ENCODE measurements at places on chromosomes 3 and 15. TPM values are rescaled to one million over a fixed set of nuclear protein-coding genes. Genes with fewer than 3 reads are reported as not detected.

GRCh38 chr3:181699171-181699903 is 12.4 kb upstream of the SOX2 start:
- DNase-seq: no peak

DNA sequence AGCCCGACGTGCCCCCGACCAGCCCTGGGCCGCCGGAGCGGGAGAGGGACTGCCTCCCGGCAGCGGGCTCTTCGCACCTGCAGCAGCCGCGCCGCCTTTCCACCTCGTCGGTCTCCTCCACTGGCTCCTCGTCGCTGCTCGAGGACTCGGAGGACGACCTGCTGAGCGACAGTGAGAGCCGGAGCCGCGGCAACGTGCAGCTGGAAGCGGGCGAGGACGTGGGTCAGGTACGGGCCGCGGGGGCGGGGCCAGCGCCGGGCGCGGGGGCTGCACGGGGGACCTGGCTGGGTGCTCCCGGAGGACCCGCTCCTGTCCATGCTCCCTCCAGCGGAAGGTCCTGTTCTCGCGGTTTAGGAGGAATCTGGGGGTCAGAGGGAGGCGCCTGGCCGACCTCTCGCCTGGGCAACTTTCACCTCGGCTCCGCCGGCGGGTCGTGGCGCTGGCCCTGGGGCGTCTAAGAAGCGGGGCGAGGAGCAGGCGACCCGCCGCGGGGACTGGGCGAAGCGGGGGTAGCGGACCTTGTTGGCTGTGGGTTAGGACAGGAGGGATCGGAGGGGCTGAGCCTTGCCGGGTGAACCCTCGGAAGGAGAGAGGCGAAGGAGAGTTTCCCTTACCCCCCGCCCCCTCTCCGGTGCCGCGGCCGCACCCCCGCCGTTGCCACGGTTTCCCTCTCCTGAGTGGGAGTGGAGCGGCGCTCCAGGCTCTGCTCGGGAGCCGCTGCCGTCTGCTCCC is 682 bp downstream of the ITPKA start:
- no peak for DNase-seq

KCNH8 gene
- 2.1 TPM for total RNA-seq

GRCh38 chr15:80419546-80419945 is 15.4 kb downstream of the ARNT2 start:
- no peak for DNase-seq

CHRM5 gene
- not detected for total RNA-seq

- DNase-seq: no peak
These were observed 394.1 kb downstream of the OCA2 start for GRCh38 chr15:27705056-27705455.

- DNase-seq: no peak
These were observed 20.1 kb downstream of the MAPKAPK3 start for GRCh38 chr3:50637011-50637410.

- no peak for DNase-seq
These were observed 3.7 kb downstream of the SLC6A20 start for GRCh38 chr3:45792516-45793172.

DNA sequence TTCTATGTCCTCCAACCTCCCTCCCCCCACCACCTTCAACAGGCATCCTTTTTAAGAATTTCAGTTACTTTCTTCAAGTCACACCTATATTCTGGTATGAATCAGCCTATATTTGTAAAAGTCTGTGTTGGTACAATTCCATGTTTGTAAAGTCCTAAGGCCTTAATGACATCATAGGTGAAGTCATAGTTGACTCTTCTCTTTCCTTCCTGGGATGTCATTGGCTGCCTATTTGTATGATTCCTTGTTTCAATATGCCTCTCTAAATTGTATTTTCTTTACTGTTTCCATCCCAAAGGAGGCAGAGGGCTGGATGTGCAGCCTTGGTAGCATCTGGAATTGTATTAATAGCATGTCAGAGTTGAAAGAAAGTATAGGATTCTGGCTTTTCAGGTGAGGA is 56.5 kb downstream of the ADAMTSL3 start:
- no peak for DNase-seq

GOLGA8B gene
- 245 TPM for total RNA-seq

DNA sequence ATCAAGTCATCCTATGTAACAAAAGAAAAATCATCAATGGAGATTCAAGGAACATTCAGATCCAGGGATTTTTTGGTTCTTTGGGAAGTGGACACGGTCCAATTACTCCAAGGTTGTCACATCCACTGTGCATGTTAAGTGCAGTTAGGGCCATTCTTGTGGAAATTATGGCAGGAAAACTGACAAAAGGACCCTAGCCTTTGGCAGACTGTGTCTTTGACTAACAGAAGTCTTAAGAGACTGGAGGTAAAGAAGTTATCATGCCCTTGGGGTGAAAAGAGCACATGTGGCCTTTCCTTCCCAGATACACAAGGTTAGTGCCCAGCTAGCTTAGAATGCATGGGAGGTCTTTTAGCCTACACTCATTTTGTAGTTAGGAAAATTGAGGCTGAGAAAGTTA is 74.9 kb downstream of the MB21D2 start:
- no peak for DNase-seq

CNTN4 gene
- 5.9 TPM for total RNA-seq

GRCh38 chr3:194474675-194475074 is 12.1 kb downstream of the ATP13A3 start:
- DNase-seq: no peak

- DNase-seq: no peak
These were observed 33.7 kb downstream of the CGGBP1 start for GRCh38 chr3:88025001-88025552.

DNA sequence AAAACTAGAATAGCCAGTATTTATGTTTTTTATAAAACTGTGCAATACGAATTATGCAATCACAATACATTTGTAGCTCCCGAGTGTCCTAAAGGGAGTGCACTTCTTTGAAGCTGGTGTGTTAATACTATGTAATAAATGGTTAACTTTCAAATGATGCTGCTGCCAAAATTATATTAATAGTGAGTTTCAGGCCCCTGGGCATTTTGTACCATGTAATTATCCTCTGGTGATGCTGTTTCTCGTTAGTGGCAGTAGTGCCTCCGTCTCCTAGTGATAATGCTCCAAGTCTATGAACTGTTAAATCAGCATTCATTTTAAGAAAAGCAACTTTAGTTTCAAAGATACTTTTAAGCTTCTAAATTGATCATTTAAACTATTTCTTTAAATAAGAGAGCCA is 132.7 kb upstream of the BHLHE40 start:
- no peak for DNase-seq

DNA sequence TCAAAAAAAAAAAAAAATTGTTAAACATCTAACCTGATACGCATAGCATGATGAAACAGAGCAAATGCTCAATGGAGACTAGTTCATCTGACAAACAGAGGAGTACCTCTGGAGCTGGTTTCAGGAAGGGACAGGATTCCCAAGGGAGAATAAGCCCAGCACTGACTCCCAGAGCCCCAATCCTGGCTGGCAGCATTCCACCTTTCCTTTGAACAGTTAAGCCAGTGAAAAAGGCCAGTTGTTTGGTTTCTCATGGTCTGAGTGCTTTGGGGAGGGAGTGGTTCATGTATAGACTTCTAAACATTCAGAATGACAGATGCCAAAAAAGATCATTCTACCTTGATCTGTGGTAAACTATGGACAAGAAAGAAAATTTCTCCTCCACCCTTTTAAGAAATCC is 277.9 kb upstream of the RARB start:
- DNase-seq: no peak

GRCh38 chr15:66115568-66116206 is 137.9 kb downstream of the MEGF11 start:
- no peak for DNase-seq

- DNase-seq: no peak
These were observed 30.7 kb downstream of the NPTN start for GRCh38 chr15:73602446-73602843.

CPNE4 gene
- 0.14 TPM for total RNA-seq

RTP1 gene
- not detected for total RNA-seq

LNP1 gene
- 1.6 TPM for total RNA-seq

OTOL1 gene
- not detected for total RNA-seq

DNA sequence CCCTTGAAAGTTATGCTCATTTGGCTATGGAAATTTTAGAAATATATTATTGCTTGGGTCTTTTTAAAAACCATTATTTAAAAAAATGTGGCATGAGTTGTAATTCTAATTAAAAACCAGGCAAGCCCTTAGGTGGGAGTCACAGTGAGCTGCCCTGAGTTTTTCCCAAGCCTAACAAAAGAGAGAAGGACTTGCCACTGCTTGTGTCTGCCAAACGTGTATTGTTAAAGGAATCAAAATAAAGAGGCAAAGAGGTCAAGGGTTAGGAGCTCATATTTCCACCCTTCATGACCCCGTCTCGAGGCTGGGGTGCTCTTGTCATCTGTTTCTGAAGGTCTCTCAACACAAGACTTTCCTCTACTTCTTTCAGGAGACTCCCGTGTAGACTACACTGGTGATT is 321.1 kb downstream of the ZIC1 start:
- no peak for DNase-seq

- DNase-seq: no peak
These were observed 314.6 kb upstream of the WNT5A start for GRCh38 chr3:55801676-55802075.

DNA sequence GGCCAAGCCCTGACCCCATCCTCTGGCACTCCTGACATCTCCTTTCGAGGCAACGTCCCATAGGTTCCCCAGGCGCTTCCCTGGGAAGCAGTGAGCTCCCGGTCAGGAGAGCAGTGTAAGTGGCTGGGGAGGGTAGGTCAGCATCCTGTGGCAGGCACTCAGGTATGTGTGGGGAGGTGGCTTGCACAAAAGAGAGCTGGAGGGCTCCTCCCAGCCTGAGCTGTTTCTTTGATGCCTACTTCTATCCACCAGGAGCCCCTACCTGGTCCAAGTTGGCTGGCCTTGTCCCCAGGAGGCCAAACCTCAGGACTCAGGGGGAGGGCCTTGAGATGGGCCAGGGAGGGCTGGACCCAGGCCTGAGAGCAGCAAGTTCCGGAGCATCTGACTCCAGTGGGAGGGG is 31.7 kb upstream of the LINGO1 start:
- no peak for DNase-seq

ALDH1L1 gene
- total RNA-seq: 32.2 TPM

- DNase-seq: no peak
These were observed 1227.3 kb downstream of the ROBO1 start for GRCh38 chr3:78540485-78540884.

SPTSSB gene
- 6.6 TPM for total RNA-seq

GRCh38 chr3:30986551-30986950 is 92.1 kb upstream of the GADL1 start:
- DNase-seq: no peak

GRCh38 chr3:190281308-190282051 is 40.8 kb downstream of the CLDN1 start:
- DNase-seq: peak; percentile 38

DNA sequence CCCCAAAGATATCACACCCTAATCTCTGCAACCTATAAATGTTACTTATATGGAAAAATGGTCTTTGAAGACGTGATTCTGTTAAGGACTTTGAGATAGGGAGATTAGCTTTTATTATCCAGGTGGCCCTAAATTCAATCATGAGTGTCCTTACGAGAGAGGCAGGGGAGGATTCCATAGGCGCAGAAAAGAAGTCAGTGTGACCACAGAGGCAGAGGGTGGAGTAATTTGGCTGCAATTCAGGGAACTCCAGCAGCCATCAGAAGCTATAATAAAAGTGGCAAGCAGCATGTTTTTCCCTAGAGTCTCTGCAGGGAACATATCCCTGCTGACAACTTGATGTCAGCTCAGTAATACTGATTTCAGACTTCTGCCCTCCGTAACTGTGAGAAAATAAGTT is 315.2 kb upstream of the ROBO2 start:
- no peak for DNase-seq

IL20RB gene
- total RNA-seq: 0.37 TPM

- no peak for DNase-seq
These were observed 178.0 kb downstream of the TPRG1 start for GRCh38 chr3:189349772-189350171.

KLHL6 gene
- 1.1 TPM for total RNA-seq

ACAP2 gene
- 13.3 TPM for total RNA-seq

BTLA gene
- total RNA-seq: 0.12 TPM

KCNAB1 gene
- total RNA-seq: 3.5 TPM

CD86 gene
- 3.6 TPM for total RNA-seq

DNA sequence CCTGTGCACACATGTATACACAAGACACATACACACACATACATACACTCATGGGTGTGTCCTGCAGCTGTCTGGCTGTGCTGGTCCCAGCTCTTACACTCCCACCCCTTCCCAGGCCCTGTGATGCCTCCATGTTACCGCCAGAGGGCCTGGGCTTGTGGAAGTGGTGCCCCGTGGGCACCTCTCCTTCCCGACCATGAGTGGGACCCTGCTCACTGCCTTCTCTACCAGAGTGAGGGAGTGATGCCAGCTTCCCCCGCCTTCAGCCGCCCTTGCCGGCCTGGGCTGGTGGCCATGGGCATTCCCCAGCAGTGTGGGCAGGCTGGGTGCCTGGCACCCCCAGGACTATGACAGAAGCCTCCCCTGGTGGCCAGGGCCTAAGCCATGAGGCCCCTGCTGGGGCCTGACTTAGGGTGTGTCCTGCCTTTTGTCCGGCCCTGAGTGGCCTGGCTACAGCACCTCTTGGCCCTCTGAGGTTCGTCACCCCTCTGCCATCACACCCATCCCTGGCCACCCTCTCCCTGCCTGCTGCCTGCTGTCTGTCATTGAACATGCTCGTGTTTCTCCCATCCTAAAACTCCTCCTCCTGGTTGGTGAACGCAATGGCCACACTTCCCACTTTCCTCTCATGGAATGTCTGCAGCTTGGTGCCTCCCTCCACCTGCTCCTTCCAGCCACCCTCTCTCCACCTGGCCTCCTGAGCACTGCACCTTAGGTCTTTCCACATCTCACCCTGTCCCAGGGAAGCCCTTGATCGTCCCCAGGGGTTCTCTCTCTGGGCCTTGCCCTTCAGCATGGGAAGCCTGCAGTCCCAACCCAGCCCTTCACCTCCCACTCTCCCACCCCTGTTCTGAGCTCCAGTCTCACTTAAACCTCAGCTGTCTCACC is 14.6 kb downstream of the HDAC11 start:
- DNase-seq: peak; percentile 70

DNA sequence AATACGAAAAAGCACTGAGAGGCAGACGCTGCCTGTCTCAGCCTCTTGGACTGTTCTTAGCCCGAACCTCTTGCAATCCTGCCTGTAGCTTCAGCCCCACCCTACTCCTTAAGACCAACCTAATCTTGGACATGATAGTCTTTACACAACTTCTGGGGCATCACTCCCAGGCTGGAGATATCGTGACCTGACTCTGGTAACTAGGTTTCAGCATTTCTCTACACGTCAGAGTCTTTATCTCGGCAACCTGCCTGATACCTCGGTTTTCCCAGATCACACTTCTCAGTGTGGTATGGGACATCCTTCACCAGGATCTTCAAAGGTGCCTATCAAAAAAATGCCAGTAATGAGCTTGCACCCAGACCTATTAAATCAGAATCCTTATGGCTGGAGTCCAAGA is 590.2 kb upstream of the KCNMB2 start:
- DNase-seq: no peak

DNA sequence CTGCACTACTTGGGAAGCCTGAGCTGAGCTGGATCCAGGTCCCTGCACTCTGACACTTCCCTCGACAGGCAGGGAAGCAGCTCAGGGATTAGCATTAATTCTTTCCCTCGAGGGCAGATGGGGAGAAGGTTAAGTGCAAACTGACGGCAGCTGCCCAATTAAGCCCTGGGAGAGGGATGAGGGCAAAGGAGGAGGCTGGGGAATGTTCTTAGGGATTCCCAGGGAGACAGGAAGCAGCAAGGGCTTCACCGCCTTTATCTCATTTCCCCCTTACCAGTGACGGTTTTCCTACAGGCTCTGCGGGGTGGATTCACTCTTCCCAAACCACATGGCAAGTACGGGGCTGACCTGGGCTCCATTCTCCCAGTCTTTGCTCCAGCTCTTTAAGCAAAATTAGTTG is 519.0 kb upstream of the PROK2 start:
- DNase-seq: no peak
